ENCODE measurements at places on chromosomes 16 and 17.

GRCh38 chr16:79407461-79408135, 192.9 kb downstream of the MAF start:
- DNase-seq: no peak

GRCh38 chr17:47797797-47798196, 23.8 kb downstream of the OSBPL7 start:
- no peak for DNase-seq

- no peak for DNase-seq
Observed at GRCh38 chr17:31672161-31672819, 186.8 kb downstream of the COPRS start.

DNA sequence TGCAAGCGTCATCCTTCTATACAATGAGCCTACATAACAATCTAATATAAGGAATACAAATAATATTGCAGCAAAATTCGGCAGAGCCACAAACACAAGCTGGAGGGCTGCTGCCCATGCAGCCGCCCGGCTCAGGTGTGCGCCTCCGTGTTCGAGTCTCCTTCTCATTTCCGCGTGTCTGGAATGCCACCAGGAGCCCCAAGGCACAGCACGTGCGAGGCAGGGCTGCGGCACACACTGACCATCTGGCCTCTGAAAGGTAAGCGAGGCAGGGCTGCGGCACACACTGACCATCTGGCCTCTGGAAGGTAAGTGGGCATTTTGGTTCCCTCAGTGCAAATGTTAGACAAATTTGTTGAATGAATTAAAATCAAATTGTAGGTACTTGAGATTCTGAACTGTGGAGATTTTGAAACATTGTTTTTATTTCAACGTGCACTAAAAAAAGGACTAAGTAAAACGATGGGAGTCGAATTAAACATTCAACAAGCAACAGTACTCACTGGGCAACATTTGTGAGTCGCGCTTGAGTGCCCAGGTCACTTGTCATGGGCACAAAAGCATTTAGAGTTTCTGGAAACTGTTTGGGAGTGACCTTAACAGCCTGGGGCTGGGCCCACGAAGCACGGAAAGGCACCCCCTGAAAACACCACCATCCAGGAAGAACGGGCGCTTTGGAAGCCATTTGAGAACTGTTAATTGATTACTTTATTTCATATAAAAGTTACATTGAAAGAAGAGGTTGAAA, 37.4 kb downstream of the ZDHHC7 start:
- DNase-seq: no peak

DNA sequence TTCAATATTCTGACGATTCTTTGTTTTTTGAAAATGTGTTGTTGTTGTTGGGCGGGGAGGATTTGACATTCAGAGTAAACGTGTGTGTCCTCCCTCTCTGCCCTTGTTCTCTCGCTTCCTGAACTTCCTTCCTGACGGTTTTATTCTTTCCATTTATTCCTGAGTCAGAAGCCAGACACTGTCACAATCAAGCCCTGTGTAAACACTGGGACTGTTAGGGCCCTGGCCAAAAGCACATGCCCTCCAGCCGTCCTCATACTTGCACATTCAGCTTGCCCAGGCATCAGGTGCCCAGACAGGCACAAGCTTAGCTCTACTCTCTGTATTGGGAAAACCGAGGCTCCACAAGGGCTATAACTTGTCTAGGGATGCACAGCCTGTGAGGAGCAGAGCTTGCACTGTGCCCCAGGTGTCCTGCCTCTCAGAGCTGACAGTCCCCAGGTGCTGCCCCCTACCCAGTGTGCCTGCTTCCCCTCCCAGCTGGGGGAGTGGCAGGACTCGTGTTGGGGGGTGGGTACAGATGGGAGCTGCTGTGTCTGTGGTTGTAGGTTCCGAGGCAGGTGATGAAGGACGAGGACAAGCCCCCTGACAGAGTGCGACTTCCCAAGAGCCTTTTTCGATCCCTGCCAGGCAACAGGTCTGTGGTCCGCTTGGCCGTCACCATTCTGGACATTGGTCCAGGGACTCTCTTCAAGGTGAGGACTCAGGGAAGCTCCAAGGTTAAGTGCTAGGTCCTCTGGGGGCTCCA, 9.7 kb downstream of the ADGRG3 start:
- DNase-seq: no peak

DNA sequence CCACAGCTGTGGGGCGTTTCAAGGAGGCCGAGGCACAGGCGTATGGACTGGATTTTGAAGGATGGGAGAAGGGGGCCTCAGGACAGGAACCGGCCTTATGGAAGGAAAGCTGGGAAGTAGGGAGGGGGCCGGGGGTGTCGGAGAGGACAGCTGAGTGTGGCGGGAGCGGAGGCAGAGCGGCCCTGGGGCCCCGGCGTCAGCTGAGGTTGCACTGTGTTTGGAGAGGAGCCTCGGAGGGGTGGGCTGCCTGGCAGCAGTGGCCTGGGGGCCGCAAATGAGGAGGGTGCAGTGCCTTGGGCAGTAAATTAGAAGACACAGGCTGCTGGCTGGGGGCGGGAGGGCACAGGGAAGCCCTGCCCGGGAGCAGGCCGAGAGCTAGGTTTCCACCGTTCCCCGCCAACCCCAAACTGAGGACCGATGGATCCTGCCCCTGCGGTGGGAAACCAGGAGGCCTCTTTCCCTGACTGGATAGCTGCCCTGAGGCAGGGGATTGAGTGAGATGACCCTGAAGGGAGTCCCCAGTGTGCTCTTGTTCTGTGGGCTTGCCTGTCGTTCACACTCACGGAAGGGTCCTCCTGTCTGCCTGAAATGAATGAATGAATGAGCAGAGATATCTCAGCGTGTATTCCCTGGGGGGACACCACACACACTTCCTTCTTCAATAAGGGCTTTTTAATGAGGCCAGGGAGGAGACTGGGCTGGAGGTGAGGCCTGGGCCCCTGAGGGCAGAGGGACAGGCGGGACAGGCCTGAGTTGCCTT, 18.4 kb downstream of the FOXJ1 start:
- no peak for DNase-seq

DNA sequence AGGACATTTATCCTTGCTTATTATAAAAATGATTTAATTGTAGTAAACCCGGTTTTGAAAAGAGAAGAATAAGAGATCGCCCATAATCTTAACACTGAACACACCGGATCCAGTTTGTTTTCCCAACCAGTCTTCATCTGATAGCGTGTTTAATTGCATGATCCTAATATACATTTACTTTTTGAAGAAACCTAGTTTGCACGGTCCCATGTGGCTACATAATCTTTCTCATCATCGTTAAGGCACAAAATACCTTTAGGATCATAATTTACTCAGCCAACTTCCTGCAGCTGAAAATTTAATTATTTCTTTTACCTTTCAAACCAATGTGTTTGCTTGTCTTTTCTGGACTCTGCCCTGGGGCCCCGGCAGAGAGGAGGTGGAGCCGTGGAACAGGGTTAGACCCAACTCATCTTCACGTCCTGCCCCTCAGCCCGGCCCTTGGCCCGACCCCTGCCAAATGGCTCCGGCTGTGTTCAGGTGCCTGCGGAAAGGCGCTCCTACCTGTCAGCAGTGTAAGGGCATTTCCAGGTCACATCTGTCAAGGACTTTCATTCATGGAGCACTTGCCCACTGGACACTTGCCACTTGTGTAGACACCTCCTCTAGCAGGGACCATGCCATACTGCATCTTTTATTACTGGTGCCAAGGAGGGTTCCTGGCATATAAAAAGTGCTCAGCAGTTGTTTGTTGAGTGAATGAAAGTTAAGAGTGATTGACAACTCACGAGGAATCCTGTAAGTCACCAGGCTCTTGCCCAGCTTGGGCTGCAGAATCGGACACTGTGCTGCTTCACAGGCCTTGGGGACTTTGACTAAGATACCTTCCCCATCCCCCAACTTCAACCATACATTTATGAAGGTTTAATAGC, 28.6 kb downstream of the SMARCE1 start:
- no peak for DNase-seq

DNA sequence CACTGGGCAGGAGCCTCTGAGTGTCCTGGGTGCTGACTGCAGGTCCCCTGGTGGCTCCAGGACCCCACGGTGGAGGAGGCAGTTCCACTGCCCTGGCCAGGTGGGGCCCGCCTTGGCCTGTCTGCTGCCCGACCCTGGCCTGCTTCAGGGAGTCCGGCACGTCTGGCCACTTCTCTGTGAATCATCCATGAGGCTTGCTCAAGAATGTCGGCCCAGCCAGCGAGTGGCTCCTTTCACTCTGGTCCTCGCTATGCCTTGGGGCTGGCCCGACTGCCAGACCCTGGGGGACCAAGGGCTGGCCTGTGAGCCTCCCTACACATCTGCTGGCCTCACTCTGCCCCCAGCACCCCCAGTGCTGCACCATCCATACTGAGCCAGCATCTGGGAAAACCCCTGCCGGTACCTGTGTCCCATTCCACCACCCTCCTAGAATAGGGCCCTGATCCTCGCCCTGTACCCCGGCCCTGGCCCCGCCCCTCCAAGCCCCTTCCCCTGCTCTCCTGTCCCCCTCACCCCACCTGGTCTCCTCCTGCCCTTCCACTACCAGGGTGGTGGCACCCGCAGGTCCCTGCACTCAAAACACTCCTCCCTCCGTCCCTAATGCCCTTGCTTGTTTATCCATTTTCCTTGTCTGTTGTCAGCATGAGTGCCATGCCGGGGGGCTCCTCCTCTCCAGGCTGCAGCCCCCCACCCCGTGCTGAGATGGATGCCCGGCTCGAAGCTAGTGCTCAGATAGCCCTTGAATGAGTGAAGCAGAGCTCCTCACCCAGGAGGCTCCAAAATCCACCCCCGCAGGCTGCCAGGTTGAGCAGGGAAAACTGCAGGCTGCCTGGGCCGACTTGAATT, 35.5 kb downstream of the ADCY7 start:
- DNase-seq: no peak

DNA sequence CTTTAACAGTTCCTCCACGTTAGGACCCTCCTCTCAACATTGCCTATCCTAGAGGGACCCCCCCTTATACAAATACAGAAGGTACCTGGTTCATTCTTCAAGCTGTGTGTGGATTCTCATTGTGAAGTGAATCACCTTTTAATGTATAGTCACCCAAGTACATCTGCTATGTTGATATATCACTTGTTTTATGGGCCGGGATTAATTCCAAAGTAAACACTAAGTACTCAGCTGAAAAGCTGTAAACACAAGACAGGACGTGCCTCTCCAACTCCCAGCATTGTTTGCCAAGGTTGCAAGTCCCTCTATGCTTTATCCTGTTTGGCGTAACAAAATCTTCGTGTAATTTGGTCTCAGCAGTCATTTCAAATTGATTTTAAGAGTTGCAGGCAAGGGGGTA, 123.6 kb downstream of the RBFOX1 start:
- DNase-seq: no peak

DNA sequence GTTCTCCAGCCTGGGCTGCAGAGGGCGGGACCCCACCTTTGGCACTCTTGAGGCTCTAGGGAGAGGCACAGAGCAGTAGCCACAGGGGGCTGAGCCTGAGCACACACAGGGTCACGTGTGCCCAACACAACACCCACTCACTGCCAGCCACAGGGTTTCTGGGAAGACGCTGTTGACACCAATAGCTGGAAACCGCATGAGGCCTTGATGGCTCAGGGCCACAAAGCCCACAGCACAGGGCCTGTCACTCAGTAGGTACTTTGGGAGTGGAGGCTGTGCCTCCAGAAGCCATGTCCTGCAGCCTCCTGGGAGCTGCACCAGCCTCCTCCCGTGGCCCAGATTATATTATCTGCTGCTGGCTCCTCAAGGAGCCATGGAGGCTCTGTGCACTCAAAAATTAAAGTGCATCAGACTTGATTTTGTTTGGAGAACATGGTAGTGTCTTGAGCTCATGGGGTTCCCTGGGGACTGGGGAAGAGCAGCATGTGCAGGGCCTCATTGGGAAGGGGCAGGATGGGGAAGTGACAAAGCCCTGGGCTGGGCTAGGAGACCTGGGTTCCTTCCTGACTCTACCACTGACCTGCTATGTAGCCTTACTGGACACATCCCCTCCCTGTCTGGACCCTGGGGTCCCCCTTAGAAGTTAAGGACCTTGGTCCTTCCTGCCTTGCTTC, 12.5 kb upstream of the SREBF1 start:
- DNase-seq: peak; percentile 63

- DNase-seq: no peak
Observed at GRCh38 chr17:78371056-78371455, 7.4 kb upstream of the PGS1 start.

DNA sequence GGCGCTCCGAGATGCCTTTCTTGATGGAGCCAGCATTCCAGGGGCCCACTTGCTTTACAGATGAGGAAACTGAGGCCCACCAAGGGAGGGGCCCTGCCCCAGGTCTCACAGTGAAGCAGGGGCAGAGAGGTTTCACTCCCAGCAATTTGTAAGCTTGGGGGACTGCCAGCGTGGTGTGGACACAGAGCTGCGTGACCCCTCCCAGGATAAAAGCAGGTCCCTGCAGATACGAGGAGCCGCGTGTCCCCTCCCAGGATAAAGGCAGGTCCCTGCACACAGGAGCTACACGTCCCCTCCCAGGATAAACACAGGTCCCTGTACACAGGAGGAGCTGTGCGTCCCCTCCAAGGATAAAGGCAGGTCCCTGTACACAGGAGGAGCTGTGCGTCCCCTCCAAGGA, 11.7 kb downstream of the JPH3 start:
- no peak for DNase-seq

DNA sequence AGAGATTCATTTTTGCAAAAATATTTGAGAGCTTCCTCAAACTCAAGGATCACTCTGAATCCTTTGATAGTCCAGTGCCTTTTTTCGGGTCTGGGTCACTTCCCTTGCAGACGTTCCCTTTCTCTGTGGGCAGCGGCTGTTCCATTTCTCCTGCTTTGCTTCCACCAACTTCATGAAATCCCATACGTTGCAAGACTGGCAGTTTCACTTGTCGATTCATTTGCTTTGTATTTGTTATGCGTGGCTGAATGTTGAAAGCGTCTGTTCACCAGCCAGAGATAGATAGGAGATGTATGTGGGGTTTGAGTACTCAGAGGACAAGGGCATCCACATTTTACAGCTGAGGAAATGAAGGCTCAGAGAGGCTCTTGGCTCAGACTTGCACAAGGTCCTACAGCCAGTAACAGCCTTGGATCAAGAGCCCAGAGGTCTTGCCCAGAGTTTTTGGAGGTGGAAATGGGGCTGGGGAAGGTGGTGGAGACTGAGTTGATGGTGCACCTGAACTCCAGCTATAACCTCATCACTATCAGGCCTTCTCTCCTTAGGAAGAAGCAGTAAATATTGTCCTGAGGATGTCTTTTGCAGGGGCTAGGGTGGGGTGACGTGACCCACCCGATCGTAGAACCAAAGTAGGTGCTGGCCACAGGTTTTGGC, 1.3 kb upstream of the CCDC102A start:
- no peak for DNase-seq

DNA sequence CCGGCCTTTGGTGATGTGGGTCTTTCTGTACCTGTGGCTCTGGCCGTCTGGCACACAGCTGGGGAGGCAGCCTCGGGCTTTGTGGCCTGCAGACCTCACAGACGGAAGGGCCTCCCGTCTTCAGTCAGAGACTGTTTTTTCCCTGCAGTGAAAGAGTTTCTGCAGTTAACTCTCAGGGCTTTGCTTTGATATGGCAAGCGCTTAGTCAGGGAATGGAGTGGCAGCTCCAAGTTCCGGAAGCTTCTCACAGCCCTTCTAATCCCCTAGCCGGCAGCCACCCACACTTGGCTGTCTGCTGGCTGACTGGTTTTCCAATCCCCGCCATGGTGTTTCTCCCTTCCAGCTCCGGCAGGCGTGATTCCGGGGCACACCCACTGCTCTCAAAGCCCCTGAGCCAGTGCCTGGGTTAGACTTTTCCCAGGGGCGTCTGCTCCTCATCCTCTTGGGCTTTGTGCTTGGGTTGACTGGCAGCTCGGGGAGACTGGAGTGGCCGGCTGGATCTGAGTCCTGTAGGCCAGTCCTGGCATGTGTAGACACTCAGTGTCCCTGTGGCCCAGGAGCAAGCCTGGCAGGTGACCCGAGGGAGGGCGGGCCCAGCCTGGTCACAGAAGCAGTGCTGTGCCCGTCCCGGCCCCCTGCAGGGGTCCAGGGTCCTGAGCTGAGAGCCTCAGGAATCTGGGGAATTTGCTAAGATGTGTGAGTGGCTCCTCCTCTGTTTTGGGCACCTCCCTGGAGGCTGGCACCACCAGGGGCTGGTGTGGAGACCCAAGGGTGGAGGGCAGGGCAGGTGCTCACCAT, 29.9 kb downstream of the BAIAP2 start:
- DNase-seq: no peak
